ENCODE measurements at places on chromosomes 11 and 22. TPM values are rescaled to one million over a fixed set of nuclear protein-coding genes. Genes with fewer than 3 reads are reported as not detected.

OLFML1 gene
- total RNA-seq = not detected

C11orf16 gene
- not detected for total RNA-seq

BRSK2 gene
- 14.0 TPM for total RNA-seq

NXPE2 gene
- total RNA-seq = not detected

SAC3D1 gene
- 36.9 TPM for total RNA-seq

DNA sequence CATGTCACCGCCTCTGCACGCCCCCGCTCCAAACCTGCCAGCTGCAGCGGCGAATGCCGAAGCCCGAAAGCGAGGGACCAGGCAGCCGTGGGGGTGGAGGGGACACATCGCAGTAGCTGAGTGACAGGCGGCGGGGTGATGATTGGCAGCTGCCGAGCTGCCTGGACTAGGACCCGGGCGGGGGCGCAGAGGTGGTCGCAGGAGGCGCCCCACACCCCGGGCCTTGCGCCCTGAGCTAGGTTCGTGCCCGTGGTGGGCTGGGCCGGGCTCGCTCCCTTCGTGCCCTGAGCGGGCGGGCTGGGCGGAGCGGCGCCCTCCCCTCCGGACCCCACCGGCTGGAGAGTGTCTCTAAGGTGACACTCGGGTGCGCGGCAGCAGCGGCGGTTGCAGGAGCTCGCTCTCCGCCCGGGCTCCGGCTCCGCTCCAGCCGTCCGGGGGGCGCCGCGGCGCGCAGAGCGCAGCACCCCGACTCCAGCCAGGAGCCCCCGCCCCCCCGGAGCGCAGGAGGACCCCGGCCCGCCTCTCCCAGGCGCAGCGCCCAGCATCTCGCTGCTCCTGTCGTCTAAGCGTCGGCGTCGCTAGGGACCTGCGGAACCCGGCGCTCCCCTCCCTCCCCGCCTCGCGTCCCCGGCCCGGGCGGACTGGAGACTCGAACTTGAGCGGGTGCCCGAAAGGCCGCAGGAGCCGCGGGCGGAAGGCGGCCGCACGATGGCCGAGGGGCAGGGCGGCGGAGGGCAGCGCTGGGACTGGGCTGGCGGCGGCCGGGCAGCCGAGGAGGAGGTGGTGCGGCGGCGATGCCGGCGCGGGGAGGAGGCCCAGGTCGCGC lies 14.5 kb upstream of the DGKZ start:
- no peaks in the 10 kb centered on the region for H3K36me3 ChIP-seq
- H3K27me3 ChIP-seq = no peaks in the 10 kb centered on the region
- DNase-seq = no peak
- no peaks in the 10 kb centered on the region for H3K4me1 ChIP-seq
- no peak overlapping the region for H3K27ac ChIP-seq

- H3K27me3 ChIP-seq = peaks cover 26% of the 10 kb centered on the region
- no peak for DNase-seq
- no peaks in the 10 kb centered on the region for H3K4me1 ChIP-seq
- H3K4me3 ChIP-seq = no peak overlapping the region
- no peaks in the 10 kb centered on the region for H3K36me3 ChIP-seq
Observed at GRCh38 chr11:75182664-75183063, 31.8 kb downstream of the SLCO2B1 start.

GRCh38 chr11:100789500-100789899 lies 102.4 kb downstream of the ARHGAP42 start:
- no peak for DNase-seq
- H3K4me1 ChIP-seq = no peaks in the 10 kb centered on the region
- H3K27ac ChIP-seq = no peak overlapping the region
- no peaks in the 10 kb centered on the region for H3K27me3 ChIP-seq

DNA sequence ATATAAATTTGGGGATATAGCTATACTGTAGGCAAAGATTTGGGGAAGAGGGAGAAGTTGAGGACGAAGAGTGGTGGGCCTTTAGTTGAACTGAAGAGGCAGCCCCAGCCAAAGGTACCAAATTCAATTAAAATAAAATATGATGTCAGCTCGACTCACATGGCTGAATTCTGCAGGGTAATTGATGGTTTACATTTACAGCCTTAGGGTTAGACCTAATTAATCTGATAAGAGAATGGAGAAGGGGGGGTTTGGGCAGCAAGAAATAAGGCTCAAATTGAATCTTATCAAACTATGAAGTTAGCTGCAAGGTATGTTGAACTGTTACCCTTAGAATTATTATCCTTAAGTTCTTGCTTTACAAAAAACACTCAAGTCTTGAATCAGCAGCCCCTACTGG lies 3.6 kb upstream of the HSD17B12 start:
- H3K4me3 ChIP-seq = no peak overlapping the region
- no peaks in the 10 kb centered on the region for H3K36me3 ChIP-seq
- H3K27me3 ChIP-seq = no peaks in the 10 kb centered on the region
- H3K4me1 ChIP-seq = peaks cover 7% of the 10 kb centered on the region

- no peaks in the 10 kb centered on the region for H3K27me3 ChIP-seq
- no peaks in the 10 kb centered on the region for H3K4me1 ChIP-seq
- H3K27ac ChIP-seq = no peak overlapping the region
- no peak overlapping the region for H3K4me3 ChIP-seq
- no peak for DNase-seq
Observed at GRCh38 chr11:47899801-47900200, 51.7 kb upstream of the NUP160 start.

DNA sequence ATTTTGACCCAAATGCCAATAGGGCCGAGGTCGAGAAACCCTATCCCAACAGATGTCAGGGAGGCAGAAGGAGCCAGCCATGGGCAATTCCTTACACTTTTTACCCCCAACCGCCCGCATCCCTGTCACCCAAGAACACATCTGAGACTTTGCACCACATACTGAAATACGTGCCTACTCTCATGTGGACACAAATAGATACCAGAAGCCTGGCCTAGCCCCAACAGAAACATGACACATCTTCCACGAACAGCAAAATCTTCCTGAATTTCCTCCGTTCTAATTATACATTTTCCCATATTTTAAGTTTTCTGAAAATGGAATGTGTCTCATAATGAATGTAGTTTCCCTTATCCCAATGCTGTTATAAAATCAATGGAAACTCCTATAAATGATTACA lies 64.7 kb downstream of the SLC1A2 start:
- no peak overlapping the region for H3K4me3 ChIP-seq
- DNase-seq = no peak
- H3K36me3 ChIP-seq = no peaks in the 10 kb centered on the region
- H3K4me1 ChIP-seq = no peaks in the 10 kb centered on the region
- no peak overlapping the region for H3K27ac ChIP-seq

DNA sequence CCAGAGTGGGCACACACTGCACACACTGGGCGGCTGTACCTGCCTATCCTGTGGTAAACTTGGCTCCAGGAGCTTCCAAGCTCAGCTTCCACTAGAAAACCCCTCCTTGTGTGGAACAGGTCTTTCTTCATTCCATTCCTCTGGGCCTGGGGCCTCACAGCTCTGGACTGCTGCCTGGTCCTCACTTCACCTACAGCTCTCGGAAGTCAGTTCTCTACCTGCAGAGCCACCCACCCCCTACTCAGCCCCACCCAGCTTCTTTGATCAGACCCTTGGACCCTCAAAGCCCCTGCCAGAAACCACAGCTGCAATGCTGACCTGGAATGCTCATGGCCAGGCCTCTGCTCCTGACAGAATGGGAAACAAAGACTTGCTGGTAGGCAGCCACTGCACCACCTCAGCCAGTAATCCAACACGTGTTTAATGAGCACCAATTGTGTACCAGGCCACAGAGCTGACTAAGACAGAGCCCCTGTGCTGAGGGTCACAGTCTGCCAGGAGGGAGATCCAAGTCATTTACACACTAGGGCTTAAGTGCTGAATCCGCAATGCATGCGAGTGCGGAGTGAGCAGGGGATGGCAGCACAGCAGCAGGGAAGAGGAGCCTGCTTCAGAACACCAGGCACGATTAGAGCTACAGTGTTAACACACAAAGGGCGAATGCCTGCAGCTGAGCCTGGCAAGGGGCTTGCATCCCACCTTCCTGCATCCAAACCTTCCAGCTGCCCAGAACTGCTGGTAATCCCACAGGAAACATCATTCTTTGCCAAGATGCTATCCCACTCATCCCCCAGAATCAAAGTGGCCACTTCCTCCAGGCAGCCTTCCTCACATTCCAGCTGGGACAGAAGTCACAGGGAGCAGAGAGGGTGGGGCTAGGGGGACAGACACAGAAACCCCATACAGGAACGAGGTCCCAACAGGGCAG lies 4.6 kb downstream of the GNB1L start:
- H3K27ac ChIP-seq = peak overlapping the region; percentile 78
- peaks cover 24% of the 10 kb centered on the region for H3K36me3 ChIP-seq
- DNase-seq = peak; percentile 46
- no peaks in the 10 kb centered on the region for H3K27me3 ChIP-seq

DNA sequence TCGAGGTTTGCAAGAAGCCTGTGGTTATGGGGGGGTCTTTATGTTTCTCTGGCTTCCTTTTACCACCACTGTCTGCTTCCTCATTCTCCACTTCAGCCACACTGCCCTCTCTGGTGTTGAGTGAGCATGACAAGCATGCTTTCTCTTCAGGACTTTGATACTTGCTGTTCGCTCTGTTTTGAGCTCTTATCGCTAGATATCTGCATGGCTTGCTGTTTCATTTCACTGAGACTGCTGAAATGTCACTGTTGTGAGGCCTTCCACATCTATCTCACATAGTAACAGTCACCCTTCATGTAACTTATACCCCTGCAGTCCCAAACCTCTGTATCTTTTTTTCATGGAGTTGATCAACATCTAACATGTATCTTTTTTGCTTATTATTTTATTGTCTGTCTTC lies 59.8 kb downstream of the TMEM135 start:
- H3K27ac ChIP-seq = no peak overlapping the region
- no peaks in the 10 kb centered on the region for H3K36me3 ChIP-seq
- peak; percentile 19 for DNase-seq
- no peak overlapping the region for H3K4me3 ChIP-seq

GRCh38 chr11:28525636-28526405 lies 417.6 kb downstream of the METTL15 start:
- no peaks in the 10 kb centered on the region for H3K4me1 ChIP-seq
- no peaks in the 10 kb centered on the region for H3K27me3 ChIP-seq
- H3K4me3 ChIP-seq = no peak overlapping the region

DNA sequence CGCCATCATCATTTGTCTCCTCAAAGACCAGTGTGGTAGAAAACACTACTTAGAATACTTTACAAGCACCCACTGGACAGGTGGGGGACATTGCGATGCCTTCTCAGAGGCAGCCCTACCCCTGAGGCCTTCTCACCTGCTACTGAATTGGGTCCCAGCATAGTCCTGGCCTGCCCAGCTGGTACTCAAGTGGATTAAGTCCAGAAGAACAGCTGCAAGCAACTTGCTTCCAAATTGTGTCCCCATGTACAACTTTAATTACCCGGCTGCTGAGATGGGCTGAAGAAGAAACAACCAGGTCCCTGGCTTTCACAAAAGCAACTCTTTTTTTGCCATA lies 12.3 kb downstream of the ABTB2 start:
- H3K27me3 ChIP-seq = no peaks in the 10 kb centered on the region
- H3K4me3 ChIP-seq = no peak overlapping the region
- H3K27ac ChIP-seq = no peak overlapping the region
- peaks cover 47% of the 10 kb centered on the region for H3K4me1 ChIP-seq
- H3K36me3 ChIP-seq = no peaks in the 10 kb centered on the region
- no peak for DNase-seq

GRCh38 chr22:47822422-47822821 lies 1060.0 kb downstream of the TBC1D22A start:
- DNase-seq = no peak
- no peaks in the 10 kb centered on the region for H3K4me1 ChIP-seq
- no peaks in the 10 kb centered on the region for H3K27me3 ChIP-seq
- no peak overlapping the region for H3K27ac ChIP-seq
- H3K4me3 ChIP-seq = no peak overlapping the region
- H3K36me3 ChIP-seq = no peaks in the 10 kb centered on the region

- H3K4me3 ChIP-seq = no peak overlapping the region
- H3K4me1 ChIP-seq = no peaks in the 10 kb centered on the region
- no peak for DNase-seq
- no peak overlapping the region for H3K27ac ChIP-seq
- H3K36me3 ChIP-seq = no peaks in the 10 kb centered on the region
Observed at GRCh38 chr11:13012056-13012661, 3.0 kb downstream of the RASSF10 start.

DNA sequence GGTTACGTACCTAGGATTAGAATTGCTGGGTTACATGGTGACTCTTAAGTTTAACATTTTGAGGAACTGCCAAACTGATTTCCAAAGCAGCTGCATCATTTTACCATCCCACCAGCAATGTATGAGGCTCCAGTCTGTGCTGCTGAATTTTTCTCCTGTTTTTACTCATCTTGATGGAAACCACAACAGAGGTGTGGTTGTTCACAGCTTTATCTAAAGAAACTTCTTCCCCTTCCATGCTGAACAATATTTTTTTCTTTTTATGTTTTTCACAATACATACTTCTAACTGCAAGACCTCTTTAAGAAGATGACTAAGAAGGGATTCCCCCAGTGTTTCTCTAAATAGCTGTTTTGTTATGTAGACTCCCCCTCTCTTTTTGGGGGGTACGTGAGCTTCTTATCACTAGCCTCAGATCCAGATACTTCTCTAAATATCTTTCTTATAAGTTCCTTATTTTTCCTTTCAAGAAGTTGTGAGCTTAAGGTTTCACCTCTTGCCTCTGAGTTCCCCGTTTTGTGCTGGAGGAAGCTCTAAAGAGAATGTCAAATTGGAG lies 24.0 kb downstream of the TCP11L1 start:
- H3K36me3 ChIP-seq = no peaks in the 10 kb centered on the region
- no peak for DNase-seq
- H3K4me3 ChIP-seq = no peak overlapping the region
- peaks cover 32% of the 10 kb centered on the region for H3K4me1 ChIP-seq

GRCh38 chr22:17925431-17925841 lies 98.9 kb downstream of the MICAL3 start:
- H3K4me3 ChIP-seq = no peak overlapping the region
- H3K4me1 ChIP-seq = peaks cover 19% of the 10 kb centered on the region
- no peaks in the 10 kb centered on the region for H3K36me3 ChIP-seq

- no peaks in the 10 kb centered on the region for H3K4me1 ChIP-seq
- no peak for DNase-seq
- H3K4me3 ChIP-seq = no peak within 1 kb of the TSS
- no peaks in the 10 kb centered on the region for H3K27me3 ChIP-seq
- no peak within 1 kb of the TSS for H3K27ac ChIP-seq
- H3K36me3 ChIP-seq = no peaks in the 10 kb centered on the region
Observed at GRCh38 chr11:102047305-102047924, at the start of gene CFAP300. Gene CFAP300, plus strand, starts transcription at chr11:102047437. Its CDS starts 34 bp downstream, at chr11:102047471.

- H3K27ac ChIP-seq = peak overlapping the region; percentile 98
- DNase-seq = no peak
- H3K4me1 ChIP-seq = peaks cover 95% of the 10 kb centered on the region
- no peaks in the 10 kb centered on the region for H3K36me3 ChIP-seq
- H3K4me3 ChIP-seq = no peak overlapping the region
Observed at GRCh38 chr11:65488273-65489034, 10.4 kb upstream of the MALAT1 start.

- no peak overlapping the region for H3K27ac ChIP-seq
- DNase-seq = no peak
- H3K4me1 ChIP-seq = no peaks in the 10 kb centered on the region
- H3K27me3 ChIP-seq = no peaks in the 10 kb centered on the region
- H3K36me3 ChIP-seq = no peaks in the 10 kb centered on the region
Observed at GRCh38 chr11:101224221-101224620, 94.6 kb upstream of the PGR start.

Measured in HCT116 (cell line).